ENCODE measurements at places on chromosomes 16 and 17. TPM values are rescaled to one million over a fixed set of nuclear protein-coding genes. Genes with fewer than 3 reads are reported as not detected.

SCNN1B gene
- not detected for total RNA-seq

POLR2A gene
- total RNA-seq: 151 TPM

- no peak for DNase-seq
Measured at GRCh38 chr17:79696610-79696982, 34.1 kb upstream of the ENPP7 start.

- DNase-seq: no peak
Measured at GRCh38 chr16:10618710-10619209, 38.4 kb upstream of the EMP2 start.

- no peak for DNase-seq
Measured at GRCh38 chr16:55678161-55678821, 22.5 kb downstream of the SLC6A2 start.

- DNase-seq: peak; percentile 56
Measured at GRCh38 chr16:4859900-4860255, 12.6 kb downstream of the UBN1 start.

- no peak for DNase-seq
Measured at GRCh38 chr16:83715217-83715920, 92.4 kb upstream of the HSBP1 start.

DNA sequence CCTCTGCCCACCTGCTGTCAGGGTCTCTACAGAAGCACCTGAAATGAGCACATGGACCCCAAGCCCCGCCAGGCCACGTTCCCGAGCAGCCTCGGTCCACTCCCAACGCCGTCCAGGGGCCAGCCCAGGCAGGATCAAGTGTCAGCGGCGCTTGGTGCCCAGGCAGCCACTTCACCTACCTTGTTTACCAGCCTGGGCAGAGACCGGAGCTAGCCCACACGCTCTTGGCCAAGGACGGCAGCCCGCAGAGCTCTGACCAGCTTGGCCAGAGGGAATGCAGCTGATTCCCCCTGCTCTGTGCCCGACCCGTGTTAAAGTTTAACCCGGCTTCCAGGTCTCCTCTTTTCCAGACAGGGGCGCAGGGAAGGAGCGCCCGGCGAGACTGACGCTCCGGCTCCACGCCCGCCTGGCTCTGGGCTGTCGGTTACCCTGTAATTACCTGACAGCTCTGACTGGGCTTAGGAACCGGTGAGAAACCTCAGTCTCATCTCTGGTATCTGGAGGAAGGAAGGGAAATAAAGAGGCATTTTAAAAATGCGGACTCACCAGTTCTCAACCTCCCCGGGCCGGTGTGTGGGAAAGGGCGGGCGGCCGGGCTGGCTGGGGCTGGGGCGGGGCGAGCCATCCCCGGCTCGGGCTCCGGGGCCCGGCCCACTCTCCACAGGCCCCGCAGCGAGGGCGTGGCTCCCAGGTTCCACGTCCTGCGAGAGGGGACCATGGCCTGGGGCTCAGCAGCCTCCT lies 4.6 kb downstream of the KIFC3 start:
- no peak for DNase-seq

All from astrocyte (in vitro differentiated cells and primary cell).